ENCODE measurements at places on chromosomes 7 and 10. TPM values are rescaled to one million over a fixed set of nuclear protein-coding genes. Genes with fewer than 3 reads are reported as not detected.

DNA sequence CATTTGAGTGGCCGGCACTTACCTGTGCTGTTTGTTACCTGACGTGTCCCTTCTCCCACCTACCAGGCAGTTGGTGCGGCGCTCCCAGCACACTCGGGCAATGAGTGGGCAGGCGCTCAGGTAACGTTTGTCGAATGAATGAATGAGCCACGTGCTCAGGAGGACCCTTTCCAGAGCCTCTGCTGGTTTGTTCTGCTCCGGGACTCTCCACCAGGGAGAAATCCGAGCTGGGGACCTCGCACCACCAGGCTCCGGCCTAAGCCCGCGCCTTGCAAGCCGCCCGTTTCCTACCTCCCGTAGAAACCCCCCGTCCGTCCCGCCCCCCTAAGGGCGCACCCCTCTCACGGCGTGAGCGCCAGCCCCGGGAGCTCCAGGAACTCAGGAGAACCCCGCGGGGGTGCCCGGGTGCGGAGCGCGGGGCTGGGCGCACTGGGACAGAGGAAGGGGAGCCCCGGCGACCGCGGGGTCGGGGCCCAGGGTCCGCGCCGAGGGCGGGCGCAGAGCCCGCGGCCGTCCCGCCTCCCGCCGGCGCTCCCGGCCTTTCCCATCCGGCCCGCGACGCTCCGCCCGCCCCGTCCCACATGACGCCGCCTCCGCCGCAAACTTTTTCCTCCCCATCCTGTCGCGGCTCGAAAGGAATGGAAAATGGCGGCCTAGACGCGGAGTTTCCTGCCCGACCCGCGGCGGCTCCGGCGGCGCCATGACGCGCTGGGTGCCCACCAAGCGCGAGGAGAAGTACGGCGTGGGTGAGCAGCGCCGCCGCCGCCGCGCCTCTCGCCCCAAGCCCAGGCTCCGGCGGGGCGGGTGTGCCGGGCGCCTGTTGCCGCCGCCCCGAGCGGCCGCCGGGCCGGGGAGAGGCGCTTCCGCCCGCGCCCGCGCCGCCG is at the start of gene DOCK1:
Gene DOCK1, plus strand, starts transcription at position 611 of the 884 bp plus-strand sequence. Its CDS starts 90 bp downstream, at position 701.
- no peaks in the 10 kb centered on the region for H3K36me3 ChIP-seq
- peak within 1 kb of the TSS; percentile 83 for H3K27ac ChIP-seq

Gene KCNMA1
- 91.9 TPM for total RNA-seq

Gene SMKR1
- total RNA-seq: 1.4 TPM

Gene ACSM6
- not detected for total RNA-seq

Gene ASB4
- 0.15 TPM for total RNA-seq

All from Panc1 (cell line).